Stimulated activated CD8-positive, alpha-beta memory T cell treated with anti-CD3 and anti-CD28 coated beads, Interleukin-15, amount 100 ng/mL, for 1 hour (primary cell): ENCODE measurements at places on chromosomes 13 and 19.

- DNase-seq, result no peak
These were observed 32.5 kb downstream of the CAPN12 start for GRCh38 chr19:38711726-38712153.

- no peak for DNase-seq
These were observed 4.0 kb upstream of the KLF16 start for GRCh38 chr19:1867349-1867724.

DNA sequence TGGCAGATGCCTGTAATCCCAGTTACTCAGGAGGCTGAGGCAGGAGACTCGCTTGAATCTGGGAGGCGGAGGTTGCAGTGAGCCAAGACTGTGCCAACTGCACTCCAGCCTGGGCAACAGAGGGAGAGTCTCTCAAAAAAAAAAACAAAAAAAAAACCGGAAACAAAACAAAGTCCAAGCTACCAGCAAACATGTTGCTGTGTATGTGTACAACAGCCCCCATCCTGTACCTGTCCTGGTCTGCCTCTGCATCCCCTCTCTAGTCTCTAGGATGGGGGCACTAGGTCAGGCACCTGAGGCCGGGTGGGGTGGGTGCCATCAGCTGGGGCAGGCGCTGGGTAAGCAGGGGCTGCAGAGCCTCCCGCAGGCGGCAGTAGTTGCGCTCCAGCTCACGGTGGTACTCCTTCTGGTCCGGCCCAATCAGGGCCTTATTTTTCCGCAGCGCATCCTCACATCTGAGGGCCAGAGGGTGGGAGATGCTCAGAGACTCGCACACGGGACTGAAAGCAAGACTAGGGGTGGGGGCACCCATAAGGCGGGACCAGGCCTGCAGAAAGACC lies 2.8 kb upstream of the KANK2 start:
- DNase-seq, result no peak

GRCh38 chr13:49020940-49021553 lies 45.3 kb downstream of the FNDC3A start:
- no peak for DNase-seq

GRCh38 chr13:111866731-111867245 lies 200.2 kb upstream of the SOX1 start:
- no peak for DNase-seq

GRCh38 chr19:3387645-3388589 lies 21.5 kb downstream of the NFIC start:
- DNase-seq, result no peak

- no peak for DNase-seq
These were observed 6.3 kb upstream of the FUT2 start for GRCh38 chr19:48689449-48689848.

DNA sequence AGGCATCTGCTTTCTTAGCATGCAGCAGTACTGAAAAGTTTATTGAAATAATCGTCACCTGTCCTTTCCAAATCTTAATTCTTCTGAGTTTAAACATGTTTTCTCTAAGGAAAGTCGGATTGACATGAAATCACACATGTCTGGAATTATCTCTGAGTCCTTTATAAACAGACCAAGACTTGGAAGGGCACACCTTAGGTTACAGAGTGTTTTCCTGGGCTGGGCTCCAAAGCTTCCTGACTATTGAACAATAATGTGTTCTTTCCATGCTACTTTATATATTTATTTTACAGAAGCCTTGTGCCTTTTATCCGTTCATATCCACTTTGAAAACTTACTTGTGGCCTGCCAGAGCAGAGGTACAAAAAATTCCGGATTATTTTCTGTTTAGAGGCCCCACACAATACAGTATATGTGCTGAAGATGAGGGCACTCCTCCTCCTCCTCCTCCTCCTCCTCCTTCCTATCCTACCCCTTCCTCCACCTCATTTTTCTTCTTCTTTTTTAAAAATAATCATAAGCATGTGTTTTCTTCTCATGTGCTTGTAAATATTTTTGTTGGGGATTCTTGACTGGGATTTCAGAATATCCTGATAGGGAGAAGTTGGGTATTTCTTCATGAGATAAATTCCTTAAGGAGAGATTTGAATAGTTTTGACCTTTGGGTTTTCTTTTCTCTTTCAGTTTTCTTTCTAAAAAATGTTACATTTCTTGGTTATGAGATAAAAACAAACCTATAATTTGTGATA lies 52.3 kb downstream of the LRCH1 start:
- DNase-seq, result no peak

GRCh38 chr19:47168065-47168464 lies 37.4 kb downstream of the SAE1 start:
- no peak for DNase-seq

DNA sequence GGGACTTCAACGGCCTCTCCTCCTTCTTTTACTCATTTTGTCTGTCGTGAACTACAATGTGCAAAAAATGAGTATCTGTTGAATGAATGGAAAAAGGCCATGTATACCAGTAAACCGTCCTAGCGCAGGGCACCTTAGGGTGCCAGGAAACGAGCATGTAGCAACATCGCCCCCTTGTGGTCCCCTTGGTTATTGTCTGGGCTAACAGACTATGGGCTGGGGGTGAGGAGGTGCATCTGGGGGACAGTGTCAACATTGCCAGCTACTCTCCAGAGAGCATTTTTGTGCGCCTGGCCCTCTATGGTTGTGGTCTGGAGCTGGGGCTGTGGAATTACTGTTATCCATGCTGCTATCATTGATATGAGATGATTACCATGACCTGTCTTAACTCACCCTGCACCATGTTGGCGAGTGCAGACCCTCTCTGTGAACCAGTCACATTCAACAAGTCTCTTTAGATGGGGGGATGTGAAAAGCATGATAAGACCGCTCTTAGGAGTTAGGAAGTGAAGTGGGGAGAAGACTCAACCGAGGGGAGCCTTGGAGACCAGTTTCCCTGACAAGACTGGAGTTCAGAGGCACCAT lies 22.8 kb upstream of the SIGLEC11 start:
- peak; percentile 70 for DNase-seq

DNA sequence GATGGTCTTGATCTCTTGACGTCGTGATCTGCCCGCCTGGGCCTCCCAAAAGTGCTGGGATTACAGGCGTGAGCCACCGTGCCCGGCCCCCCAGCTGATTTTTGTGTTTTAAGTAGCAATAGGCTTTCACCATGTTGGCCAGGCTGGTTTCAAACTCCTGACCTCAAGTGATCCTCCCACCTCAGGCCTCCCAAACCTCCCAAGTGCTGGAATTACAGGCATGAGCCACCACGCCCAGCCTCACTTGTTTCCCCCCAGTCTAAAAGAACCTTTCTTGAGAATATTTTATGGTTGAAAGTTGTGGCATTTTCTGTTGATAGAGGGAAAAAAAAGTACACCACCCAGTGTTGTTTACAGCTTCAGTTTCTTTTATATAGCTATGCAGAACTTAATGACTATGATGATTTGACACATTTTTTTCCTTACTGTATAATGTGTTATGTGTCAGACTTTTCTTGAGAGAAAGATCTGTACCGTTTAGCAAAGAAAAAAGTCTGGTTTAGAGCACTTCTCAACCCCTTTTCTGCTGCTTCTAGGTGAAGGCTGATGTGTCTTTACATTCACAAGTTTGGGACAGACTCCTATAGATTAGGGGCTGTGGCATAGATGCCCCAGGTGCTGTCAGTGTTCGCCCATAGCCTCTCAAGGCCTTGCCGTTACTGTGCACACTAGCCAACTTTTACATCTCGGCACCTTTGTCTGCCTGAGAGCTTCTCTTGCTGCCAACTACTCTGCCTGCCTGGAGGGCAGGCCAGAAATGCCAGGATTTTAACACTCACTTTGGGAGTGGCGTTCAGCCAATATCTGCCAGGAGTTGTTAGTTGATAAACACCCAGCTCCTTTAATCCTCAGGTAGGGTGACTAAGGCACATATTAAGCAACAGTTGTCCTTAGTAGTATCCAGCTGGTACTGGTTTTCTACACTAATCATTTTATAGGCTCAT lies 33.0 kb downstream of the KCTD4 start:
- no peak for DNase-seq

- DNase-seq, result no peak
These were observed 267.1 kb upstream of the TMTC4 start for GRCh38 chr13:100941377-100942368.

GRCh38 chr13:100124265-100124664 lies 35.4 kb downstream of the PCCA start:
- DNase-seq, result no peak

DNA sequence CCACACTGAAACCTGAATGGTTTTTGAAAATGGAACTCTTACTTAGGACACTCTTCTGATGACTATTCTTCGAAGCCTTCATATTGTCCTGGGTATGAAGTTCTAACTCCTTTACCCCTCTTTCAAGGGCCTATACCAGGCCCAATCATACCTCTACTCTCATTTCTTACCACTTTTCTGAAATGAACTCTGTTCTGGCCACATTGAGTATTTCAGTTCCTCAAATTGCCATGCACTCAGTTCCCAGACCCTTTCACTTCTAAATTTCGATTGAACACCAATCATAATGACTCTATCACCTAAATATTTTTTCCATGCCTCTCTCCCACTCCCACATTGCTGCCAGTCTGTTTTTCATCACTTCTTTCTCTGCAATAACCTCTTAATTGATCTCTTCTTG lies 53.7 kb downstream of the LACC1 start:
- no peak for DNase-seq

- no peak for DNase-seq
These were observed 72.7 kb downstream of the IRS2 start for GRCh38 chr13:109713681-109714080.

GRCh38 chr19:18379803-18380747 lies 5.9 kb upstream of the GDF15 start:
- DNase-seq, result no peak

DNA sequence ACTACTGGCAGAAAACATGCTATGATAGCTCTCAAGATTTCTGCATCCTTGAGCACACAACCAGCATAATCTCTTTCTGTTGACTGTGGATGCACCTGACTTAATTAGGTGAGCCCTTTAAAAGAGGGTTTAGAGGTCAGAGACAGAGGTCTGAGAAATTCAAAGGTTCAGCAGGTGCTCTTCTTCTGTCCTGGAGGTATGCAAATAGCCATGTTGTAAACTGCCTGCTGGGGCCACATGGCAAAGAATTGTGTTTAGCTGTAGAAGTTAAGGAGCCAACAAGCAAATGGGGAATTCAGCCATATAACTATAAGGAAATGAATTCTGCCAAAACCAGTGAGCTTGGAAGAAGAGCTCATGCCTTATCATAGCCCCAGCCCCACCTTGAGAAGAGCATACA lies 11.6 kb upstream of the DCLK1 start:
- DNase-seq, result no peak

GRCh38 chr19:17555929-17556813 lies 722 bp downstream of the COLGALT1 start:
- DNase-seq, result peak; percentile 6

DNA sequence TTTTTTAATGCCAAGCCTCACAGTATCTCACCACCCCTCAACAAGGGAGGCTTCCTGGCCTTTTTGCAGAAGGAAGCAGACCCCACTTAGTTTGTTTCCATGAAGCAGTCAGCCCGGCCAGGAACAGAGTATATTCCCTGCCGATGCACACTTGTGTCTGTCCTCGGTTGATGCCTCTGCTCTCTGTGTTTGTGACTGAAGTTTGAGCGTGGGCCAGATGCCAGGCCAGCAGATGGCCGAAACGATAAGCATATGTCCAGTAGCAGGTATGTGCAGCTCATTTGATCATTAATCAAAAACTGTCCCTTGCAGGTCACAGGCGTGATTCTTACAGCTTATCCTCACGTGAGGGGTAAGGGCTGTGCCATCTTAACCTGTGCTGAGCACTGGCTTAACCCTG lies 144.0 kb downstream of the IRS2 start:
- DNase-seq, result no peak

- no peak for DNase-seq
These were observed 60.5 kb downstream of the EFNB2 start for GRCh38 chr13:106474912-106475311.

DNA sequence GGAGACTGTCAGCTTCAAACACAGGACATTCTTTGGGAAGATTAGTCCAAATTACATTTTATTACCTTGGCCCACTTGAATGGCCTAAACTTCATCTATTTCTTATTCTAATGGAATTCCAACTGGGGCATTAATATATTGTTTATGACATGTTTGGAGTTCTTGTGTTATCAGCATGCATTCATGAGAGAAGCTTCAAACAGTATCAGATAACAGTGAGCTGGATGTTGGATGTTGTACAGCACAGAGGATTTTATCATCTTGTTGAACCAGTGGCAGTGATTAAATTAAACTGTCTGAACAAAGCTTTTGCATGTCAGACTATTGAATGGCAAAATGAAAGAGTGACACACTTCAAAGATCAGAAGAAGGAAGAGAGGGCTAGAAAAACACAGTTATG lies 50.0 kb downstream of the MZT1 start:
- DNase-seq, result no peak

DNA sequence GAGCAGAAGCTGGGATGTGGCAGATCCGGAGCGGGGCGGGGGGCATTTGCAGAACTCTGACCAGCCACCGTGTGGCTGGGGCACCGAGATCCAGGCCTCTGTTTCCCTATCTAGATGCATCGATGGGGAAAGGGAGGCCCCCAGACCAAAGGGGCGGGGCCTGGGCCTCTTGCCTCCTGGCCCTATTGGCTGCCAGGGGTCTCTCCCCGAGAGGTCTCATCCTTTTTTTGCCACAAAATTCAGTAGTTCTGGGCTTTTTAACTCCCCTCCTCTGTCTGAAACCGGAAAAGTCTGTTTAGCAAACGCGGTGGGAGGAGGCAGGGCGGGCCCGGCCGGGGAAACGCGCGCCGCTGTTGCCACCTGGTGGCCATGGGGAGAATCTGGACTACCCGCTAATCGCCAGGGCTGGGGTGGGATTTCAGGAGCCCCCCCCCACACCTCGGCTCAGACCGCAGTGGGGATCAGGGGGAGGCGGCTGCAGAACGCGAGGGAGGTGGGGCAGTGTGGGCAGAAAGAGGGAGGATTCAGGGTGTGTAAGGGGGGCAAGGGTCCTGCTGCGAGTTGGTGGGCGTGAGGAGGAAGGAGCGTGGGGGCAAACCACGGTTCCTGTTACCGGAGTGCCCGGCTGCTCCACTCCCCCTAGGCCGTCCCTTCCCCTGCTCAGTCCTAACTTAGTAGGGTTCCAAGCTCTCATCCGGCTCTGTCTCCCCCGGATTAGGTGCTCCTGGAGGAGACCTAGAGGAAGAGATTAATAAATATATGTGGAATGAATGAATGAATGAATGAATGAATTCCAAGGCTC lies 28.3 kb downstream of the IL12RB1 start:
- peak; percentile 59 for DNase-seq

- DNase-seq, result no peak
These were observed 621.2 kb downstream of the TBC1D4 start for GRCh38 chr13:74860789-74861188.

GRCh38 chr19:28296506-28296905 lies 916.4 kb downstream of the UQCRFS1 start:
- DNase-seq, result no peak

GRCh38 chr13:47829690-47830089 lies 171.4 kb downstream of the SUCLA2 start:
- no peak for DNase-seq

- no peak for DNase-seq
These were observed 1227.9 kb upstream of the SPRY2 start for GRCh38 chr13:81568824-81569223.
